ENCODE measurements at places on chromosomes 7 and 10.

GRCh38 chr10:125482637-125483036, 200.3 kb downstream of the TEX36 start:
- no peak for DNase-seq

DNA sequence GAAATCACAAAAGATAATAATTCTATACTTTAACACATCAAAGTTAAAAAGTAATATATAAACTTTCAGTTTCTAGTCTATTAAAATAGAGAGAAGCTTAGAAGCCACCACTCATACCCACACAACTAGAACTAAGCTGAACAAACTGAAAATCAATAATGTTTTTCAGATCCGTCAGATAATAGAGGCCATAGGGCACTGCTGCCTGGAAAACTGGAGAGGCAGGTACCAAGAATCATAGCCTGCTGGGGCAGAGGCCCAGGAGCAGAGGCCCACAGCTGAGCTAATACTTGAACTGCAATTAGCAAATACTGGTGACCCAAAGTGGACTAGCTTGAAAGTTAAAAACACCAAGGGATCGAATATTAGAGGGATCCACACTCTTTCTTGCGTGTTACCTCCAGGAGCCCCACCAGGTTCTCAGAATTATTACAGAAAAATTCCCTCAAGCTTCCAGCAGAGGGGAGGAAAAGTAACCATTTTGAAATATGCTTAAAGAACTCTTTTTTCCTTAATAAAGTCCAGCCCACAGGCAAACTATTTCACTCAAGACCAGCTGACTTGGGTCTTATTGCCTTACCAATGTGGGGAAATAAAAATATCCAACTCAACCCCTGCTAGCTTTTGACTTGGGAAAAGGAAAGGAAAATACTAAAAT, 774.1 kb upstream of the IGFBP3 start:
- DNase-seq, result no peak

DNA sequence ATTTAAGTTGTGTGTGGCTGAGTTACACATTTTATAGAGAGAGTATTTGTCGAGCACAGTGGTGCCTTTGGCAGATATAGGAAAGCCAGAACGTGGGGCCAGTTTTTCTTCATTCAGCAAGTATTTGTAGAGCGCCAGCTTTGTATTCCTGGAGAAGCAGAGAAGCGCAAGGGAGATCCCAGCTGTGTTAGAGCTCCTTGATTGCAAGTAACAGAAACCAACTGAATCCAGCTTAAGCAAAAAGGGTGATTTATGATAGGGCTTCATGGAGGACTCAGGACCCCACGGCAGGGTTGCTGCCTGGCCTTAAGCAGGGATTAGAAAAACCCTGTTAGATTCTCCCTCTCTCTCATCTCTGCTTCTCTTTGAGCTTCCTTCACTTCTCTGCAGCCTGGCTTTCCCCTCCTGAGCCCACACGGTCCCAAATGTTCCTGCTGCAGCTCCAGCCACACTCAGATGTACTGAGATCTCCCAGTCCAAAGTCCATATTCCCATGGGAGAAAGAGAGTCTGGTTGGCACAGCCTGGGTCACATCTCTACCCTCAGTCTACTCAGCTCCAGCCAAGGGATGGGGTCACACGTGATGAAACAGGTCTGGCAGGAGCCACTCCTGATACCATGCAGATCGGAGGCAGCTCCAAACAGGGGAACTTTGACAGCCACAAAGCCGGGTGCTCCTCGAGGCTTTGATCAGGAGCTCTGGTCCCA, 16.7 kb downstream of the UBTD1 start:
- no peak for DNase-seq

DNA sequence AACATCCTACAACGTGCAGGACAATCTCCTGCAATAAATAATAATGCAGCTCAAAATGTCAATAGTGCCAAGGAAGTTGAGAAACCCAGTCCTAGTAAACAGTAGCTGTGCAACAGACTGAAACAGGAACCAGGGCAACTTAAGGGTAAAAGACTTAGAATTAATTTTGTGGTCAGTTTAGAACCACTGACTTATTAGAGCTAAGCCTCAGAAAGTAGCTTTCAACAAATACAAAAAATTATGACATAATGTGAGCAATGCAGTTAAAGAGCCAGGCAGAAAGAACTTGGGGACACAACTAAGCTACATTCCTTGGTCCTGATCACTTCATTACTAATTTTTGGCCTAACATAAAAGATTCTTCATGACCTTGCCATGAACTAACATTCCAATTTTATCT, 195.4 kb downstream of the MACC1 start:
- no peak for DNase-seq

DNA sequence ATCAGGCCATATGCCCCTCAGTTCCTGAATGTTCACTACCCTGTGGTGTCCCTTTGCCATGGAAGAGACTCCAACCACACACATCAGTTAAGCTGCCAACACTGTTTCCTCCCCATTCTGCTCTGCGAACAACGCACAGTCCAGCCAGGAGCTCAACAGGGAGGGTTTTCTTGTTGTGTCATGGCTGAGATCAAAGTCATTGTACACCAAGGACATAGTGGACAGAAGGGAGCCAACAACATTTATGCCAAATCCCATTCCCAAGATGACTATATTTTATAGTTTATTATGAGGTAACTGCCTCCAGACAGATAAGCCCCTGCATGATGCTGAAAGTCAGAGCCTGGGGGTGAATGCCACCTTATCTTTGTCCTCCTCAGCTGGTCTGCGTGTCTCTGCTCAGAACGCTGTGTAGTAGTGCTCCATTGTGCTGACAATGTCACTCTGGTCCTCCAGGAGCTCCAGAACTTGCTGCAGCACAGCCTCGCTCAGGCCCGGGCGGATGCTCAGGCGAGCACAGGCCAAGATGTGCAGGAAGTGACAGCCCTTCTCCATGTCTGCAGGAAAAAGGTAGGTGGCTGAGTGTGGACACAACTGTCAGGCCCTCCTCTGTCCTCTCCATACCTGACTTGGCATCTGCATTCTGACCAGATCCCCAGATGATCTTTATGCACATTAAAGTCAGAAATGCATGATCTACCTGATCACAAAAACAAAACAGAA, 27.1 kb upstream of the SH3PXD2A start:
- no peak for DNase-seq
